ENCODE measurements at places on chromosomes 4 and X.

DNA sequence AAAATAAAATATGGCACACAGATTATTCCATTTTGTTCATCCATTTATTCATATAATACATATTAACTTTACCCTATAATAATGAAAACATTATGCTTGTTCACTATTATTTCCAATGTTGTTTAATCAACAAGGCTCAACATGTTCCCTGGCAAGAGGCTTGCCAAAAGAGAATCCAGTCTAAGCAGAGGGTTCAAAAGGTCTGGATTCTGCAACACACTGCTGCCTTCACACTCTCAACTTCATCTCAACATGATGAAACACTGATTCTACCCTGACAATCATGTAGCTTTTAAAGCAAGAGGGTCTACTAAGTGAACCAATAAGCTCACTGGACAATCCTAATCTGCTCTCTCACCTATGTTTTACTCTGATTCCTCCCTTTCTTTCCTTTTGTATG, 101.1 kb downstream of the MID1 start:
- no peak for DNase-seq

- no peak for DNase-seq
Measured at GRCh38 chr4:147479786-147480185, 1.1 kb upstream of the EDNRA start.

DNA sequence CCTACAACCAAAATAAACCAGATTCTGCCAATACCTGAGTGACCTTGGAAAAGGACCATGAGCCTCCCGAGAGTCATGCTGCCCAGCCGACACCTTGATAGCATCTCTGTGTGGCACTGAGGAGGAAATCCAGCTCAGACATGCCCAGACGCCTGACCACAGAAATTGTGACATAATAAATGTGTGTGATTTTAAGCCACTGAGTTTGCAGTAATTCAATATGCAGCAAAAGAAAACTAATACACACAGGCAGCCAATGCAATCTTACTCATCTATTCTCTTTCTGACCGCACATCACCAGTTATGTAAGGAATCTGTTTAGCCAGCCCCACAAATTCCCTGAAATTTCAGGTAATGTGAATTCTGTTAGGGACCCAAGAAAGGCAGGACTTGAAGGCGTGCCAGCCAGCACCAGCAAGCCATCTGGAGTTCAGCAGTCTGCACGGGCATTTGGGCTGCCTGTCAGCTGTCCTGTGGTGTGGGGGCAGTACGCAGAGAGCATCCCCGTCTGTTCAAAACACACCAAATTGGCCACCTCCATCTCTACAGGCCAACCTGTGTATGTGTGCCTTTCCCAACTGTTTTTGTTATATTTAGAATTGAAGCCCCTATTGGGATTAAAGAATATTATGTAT, 176.4 kb downstream of the NLGN4X start:
- DNase-seq = no peak

- DNase-seq = no peak
Measured at GRCh38 chr4:70613306-70614183, 15.0 kb upstream of the ENAM start.

- DNase-seq = peak; percentile 28
Measured at GRCh38 chr4:27692158-27692557, 831.5 kb downstream of the STIM2 start.

GRCh38 chrX:85503258-85504158, 124.0 kb upstream of the POF1B start:
- no peak for DNase-seq

DNA sequence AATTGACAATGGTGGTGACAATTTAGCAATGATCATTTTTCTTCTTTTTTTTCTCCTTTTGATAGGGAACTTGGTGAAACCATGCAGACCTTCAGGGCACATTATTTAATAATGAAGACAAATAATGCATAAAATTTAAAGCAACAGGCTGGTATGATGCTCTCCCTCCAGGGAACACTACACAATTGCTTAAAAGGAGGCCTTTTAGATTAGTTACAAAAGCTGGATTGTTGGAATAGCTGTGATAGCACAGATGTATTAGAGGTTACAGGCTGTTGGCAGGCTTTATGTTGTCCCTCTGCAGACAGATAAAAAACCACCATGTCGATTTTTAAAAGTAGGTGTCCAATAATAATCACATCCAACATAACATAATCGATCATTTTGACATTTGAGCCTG, 307.0 kb downstream of the ADGRL3 start:
- no peak for DNase-seq

- DNase-seq = peak; percentile 65
Measured at GRCh38 chr4:37471971-37472370, 214.2 kb downstream of the RELL1 start.

DNA sequence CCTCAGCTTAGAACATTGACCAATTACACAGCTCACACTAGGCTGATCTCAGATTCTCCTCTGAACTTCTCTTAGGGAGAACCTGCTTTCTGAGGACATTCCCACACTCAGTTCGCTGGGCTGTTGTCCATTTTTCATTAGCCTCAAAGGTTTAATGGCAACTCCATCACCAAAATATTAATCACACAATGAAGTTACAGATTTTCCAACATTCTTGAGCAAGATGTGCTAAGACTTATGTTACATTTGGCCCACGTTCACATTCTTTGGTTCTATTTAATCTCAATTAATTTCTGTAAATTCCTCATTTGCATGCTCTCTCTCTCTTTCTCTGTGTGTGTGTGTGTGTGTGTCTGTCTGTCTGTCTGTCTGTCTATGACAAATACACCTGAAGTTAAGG, 82.3 kb upstream of the EDNRA start:
- DNase-seq = no peak

DNA sequence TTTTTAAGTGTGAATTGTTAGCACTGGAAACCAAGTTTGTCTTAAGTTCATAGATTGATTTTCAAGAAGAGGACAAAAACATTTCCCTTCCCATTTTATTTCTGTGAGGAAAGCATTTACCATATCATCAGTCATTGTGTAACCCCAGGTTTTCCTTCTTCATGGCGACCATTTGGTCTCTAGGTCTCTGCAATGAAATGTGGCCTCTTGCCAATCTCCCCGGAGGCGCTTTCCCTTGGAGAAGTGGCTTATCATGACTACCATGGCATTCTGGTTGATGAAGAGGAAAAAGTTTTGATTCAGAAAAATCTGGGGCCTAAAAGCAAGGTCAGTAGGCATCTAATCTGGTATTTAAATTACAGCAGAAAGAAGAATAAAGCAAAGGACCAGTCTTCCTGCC, 54.4 kb downstream of the ADD1 start:
- no peak for DNase-seq

DNA sequence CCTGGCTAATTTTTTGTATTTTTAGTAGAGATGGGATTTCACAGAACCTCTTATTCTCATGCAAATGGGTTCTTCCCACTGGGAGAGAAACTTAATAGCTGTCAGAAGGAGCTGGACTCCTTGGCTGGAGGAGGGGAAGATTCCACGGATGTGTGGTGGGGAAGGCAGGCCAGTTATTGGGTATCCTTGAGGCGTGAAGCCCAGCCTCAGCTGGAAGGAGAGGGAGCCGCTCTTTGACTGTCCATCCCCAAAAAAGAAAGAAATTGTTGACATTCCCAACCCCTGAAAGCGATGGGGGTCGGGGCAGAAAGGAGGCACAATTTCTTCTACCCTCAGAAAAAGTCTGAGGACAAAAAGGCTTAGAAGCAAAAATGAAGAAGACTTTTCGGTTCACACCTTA, 983.1 kb upstream of the PABPC4L start:
- DNase-seq = no peak

DNA sequence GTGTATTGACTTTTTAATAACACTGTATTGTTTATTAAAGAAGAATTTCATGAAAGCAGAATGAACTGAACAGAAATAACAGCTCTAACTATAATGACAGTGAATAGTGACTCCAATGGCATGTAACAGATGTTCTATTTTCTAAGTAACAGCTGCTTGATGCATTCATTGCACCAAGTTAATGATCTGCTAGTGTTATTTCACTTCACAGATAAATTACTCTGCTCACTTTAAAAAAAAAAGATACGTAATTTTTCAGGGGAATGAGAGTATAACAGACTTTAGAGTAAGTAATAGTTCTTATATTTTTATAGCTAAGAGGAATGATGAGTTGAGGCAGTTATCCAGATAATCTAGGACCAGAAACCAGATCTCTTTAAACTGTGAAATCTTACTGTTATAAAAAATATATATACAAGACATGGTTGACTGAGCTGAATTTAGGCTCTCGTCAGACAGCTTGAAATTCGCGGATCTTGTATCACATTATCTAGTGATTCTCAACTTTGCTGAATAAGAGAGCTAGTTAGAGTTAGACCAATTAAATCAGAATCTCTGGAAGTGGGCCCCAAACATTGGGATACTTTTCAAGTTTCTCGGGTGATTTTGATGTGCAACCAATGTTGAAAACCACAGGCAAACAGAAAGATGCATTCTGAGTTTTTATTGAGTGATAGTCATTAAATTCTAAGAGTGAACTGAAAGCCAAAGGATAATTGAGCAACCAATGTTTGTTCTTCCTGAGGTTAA, 840.7 kb downstream of the DMD start:
- DNase-seq = no peak

DNA sequence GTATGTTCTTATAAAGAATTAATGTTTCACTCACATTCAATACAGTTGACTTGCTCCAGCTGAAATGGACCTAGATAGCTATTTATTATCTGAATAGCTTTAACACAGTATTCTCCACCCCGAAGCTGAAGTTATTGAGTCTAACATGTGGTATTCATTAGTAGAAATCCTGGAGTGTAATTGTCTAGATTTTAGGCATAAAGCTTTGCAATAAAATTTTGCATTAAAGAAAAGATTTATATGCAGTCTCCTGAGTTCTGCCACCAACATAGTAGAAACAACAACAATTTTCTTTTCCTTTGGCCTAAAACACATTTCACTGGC, 90.2 kb upstream of the DCLK2 start:
- DNase-seq = no peak

DNA sequence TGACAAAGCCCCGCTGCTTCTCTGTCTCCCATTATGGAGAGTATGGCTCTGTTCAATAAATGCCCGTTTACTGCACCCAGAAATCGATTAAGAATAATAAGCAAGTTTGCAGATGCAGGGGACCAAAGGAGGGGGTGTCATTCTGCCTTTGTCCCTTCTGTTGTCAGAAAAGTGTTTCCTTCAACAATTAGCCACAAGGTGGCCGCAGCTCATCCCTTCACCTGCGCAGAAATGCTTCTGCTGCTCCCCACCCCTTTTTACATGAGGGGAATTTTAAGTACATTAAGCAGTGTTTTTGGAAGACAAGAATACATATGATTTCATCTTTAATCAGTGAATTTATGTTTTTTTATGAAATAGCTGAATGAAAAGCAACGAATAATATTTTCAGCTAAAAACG, 175.6 kb upstream of the ARX start:
- DNase-seq = no peak

DNA sequence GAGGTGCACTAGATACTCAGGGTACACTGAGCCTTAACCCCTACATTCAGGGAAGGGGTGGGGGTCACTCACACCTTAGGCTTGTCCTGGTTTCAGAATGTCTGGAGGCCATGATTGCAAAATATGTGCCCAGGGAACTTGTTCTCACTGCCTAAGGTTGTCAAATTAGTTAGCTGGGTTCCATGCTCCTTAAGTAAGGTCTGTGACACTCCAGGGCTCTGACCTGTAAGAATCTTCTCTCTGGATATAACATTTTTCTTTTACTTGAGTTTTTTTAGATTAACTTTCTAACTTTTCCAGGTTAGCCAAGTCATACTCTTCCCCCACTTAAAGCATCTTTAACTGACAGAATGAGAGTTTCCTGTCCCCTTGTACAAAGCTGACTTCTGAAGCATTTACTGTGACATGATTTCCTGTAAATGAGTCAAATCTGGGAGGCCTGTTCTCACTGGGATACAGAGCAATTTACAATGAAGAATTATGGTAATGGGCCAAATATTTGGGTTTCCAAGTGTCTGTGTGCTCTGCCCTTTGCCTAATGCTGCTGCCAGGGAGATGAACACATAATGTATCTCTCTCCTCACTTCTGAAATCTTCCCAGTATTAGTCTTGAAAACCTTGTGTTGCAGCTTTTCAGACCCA, 101.7 kb downstream of the GATB start:
- DNase-seq = no peak
